ENCODE measurements at places on chromosomes 12 and 14.

GRCh38 chr12:109879351-109880042 lies 844 bp downstream of the GLTP start:
- H3K27ac ChIP-seq = peak overlapping the region; percentile 82
- H3K27me3 ChIP-seq = no peaks in the 10 kb centered on the region
- DNase-seq = no peak
- no peaks in the 10 kb centered on the region for H3K36me3 ChIP-seq
- H3K4me3 ChIP-seq = peak overlapping the region; percentile 90

- H3K4me3 ChIP-seq = no peak overlapping the region
- no peaks in the 10 kb centered on the region for H3K36me3 ChIP-seq
- H3K27ac ChIP-seq = no peak overlapping the region
- H3K4me1 ChIP-seq = no peaks in the 10 kb centered on the region
Observed at GRCh38 chr12:108423486-108423885, 84.4 kb upstream of the CMKLR1 start.

- DNase-seq = no peak
- no peak overlapping the region for H3K4me3 ChIP-seq
- H3K4me1 ChIP-seq = no peaks in the 10 kb centered on the region
- H3K27me3 ChIP-seq = no peaks in the 10 kb centered on the region
- H3K27ac ChIP-seq = no peak overlapping the region
Observed at GRCh38 chr14:66662374-66662773, 154.4 kb downstream of the GPHN start.

- peak within 1 kb of the TSS; percentile 81 for H3K27ac ChIP-seq
- peaks cover 7% of the 10 kb centered on the region for H3K4me1 ChIP-seq
- DNase-seq = peak; percentile 93
- no peaks in the 10 kb centered on the region for H3K27me3 ChIP-seq
- peak within 1 kb of the TSS; percentile 90 for H3K4me3 ChIP-seq
Observed at GRCh38 chr12:49842519-49843352, at the start of gene BCDIN3D. TSS of gene BCDIN3D (minus strand) at chr12:49843106. CDS start at chr12:49843087, 19 bp downstream.

DNA sequence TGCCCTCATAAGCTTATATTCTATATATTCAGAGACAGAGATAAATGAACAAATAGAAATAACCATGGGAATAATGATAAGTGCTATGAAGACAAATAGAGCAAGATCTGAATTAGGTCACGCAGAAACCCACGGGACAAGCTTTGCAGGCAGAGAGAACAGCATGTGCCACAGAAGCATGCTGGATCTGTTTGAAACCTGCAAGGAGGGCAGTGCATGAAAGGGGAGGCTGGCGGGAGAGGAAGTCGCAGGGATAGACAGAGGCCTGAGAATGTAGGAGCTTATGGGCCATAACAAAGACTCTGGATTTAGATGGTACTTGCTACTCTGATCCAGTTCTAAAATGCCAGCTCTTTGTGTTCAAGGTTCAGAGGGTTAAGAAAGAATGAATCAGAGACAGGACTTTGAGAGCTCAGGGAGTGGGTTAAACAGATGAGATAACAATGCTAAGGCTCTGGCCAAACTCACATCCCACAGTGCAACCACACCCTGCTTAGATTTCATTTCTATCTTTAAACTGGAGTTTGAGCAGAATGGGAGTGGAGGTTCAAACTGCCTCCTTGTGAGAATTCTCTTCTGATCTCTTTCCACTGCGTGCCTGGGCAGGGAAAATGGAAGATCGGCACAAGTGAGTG lies 49.2 kb upstream of the PPP1R12A start:
- DNase-seq = no peak
- no peaks in the 10 kb centered on the region for H3K27me3 ChIP-seq
- no peaks in the 10 kb centered on the region for H3K4me1 ChIP-seq
- H3K36me3 ChIP-seq = no peaks in the 10 kb centered on the region
- no peak overlapping the region for H3K4me3 ChIP-seq
- H3K27ac ChIP-seq = no peak overlapping the region

DNA sequence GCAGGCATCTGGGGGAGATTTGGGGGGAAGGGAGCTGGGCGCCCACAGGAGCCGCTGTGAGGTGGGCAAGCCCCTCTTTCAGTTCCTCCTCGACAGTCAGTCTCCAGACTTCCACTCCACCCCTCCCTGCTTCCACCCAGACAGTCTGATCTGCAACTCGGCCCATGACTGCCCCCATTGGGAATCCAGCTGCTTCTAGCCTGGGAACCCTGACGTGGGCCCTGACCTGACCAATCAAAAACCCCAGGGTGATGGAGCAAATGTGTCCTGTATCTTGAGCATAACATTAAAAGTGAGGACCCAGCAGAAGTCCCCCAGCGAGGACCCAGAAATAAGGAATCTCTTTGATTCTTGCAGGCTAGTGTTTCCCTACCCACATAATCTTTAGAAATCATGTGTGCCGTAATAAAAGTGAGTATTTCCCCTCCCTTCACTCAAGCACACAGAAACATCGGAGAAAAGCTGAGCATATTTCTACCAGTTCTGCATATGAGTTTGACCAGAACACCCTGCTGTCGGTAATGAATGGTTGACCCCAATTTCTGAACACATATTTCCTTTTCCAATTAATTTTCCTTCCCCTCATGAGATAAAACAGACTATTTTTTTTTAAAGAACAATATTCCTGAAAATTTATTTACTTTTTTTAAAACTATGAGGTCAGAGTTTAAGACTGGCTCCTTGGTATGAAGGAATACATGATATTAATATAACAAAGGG lies 6.4 kb downstream of the SSH1 start:
- no peak overlapping the region for H3K4me3 ChIP-seq
- H3K27me3 ChIP-seq = no peaks in the 10 kb centered on the region
- H3K36me3 ChIP-seq = no peaks in the 10 kb centered on the region
- no peaks in the 10 kb centered on the region for H3K4me1 ChIP-seq
- no peak overlapping the region for H3K27ac ChIP-seq

- H3K27ac ChIP-seq = no peak overlapping the region
- no peaks in the 10 kb centered on the region for H3K4me1 ChIP-seq
- H3K27me3 ChIP-seq = no peaks in the 10 kb centered on the region
- no peak overlapping the region for H3K4me3 ChIP-seq
- peak; percentile 71 for DNase-seq
Observed at GRCh38 chr12:85872497-85873091, 1.5 kb upstream of the NTS start.

- H3K4me1 ChIP-seq = no peaks in the 10 kb centered on the region
- no peak overlapping the region for H3K27ac ChIP-seq
- H3K27me3 ChIP-seq = peaks cover 5% of the 10 kb centered on the region
- H3K4me3 ChIP-seq = no peak overlapping the region
- DNase-seq = no peak
Observed at GRCh38 chr12:53733051-53733806, 6.0 kb upstream of the CALCOCO1 start.

DNA sequence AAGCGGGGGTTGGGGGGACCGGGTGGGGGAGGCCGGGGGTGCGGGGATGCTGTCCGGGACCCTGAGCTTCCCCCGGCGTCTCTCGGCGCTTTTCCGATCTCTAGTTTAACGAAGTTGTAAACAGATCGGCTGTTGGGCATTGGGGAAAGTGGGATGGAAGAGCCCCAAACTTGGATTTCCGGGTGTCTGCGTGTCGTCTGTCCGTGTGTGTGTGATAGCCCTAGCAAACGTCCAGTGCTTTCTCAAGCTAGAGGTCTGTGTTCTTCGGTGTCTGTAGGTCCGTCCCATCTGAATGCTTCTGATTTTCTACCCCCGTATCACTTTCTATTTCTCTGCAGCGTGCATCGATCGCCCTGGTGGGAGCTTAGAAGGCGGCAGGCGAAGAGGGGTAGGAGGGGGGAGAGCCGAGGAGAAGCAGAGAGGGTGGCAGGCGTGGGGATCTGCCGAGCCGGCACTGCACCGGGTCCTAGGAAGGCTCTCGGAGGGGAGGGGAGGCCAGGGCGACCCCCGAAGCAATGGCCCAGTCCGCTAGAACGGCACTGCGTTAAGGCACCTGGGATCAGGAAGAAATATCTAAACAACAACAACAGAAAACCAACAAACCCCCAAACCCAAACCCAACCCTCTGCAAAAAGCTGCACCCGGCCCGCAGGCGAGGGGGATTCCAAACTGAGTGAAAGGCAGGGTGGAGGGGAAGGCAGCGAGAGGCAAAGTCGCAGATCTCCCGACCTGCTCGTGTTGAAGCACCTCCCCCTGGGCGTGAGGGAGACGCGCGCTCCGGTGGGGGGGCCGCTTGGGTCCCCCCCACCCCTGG lies 1.0 kb downstream of the KCNA1 start:
- peak; percentile 34 for DNase-seq
- no peak overlapping the region for H3K27ac ChIP-seq
- no peaks in the 10 kb centered on the region for H3K36me3 ChIP-seq
- peak overlapping the region; percentile 55 for H3K4me3 ChIP-seq
- peaks cover 37% of the 10 kb centered on the region for H3K27me3 ChIP-seq
- H3K4me1 ChIP-seq = peaks cover 4% of the 10 kb centered on the region

DNA sequence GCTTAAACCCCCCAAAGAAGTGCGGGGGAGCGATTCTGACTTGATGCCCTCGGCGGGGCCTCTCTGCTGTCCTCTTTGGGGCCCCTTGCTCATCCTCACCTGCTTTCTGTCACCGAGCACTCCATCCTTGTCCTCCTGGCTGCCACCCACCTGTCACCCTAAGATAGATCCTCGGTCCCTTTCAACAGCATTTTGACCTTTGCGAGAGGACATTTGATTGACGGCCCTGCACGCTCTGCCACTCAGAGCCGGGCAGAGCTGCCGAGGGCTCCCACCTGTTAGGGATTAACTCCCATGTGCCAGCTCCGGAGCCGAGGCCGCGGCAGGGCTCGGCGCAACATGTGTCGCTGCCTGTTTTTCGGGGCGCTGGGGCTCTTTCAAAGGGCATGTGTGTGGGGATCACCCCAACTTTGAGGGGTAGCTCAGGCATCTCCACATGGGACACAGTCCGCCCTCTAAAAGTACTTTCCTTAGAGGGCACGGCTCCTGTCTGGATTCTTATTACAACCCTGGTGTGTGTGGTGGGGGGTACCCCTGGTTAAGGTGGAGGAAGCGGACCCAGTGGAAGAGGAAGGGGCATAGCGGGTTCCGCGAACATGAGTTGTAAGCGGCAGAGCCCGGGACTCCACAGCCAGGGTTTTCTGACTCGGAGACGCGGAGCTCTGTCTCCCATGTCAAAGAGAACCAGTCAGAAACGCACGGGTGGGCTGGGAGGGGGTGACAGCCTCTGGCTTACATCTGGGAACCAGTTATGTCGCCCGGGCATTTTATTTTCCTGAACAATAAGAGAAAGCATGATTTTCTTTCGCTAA lies 811 bp upstream of the MEG3 start:
- no peak overlapping the region for H3K27ac ChIP-seq
- peaks cover 2% of the 10 kb centered on the region for H3K4me1 ChIP-seq
- no peaks in the 10 kb centered on the region for H3K27me3 ChIP-seq
- no peak overlapping the region for H3K4me3 ChIP-seq

GRCh38 chr14:76456891-76457586 lies 81.1 kb downstream of the ESRRB start:
- H3K4me3 ChIP-seq = no peak overlapping the region
- DNase-seq = no peak
- no peaks in the 10 kb centered on the region for H3K27me3 ChIP-seq
- H3K4me1 ChIP-seq = no peaks in the 10 kb centered on the region
- no peak overlapping the region for H3K27ac ChIP-seq

DNA sequence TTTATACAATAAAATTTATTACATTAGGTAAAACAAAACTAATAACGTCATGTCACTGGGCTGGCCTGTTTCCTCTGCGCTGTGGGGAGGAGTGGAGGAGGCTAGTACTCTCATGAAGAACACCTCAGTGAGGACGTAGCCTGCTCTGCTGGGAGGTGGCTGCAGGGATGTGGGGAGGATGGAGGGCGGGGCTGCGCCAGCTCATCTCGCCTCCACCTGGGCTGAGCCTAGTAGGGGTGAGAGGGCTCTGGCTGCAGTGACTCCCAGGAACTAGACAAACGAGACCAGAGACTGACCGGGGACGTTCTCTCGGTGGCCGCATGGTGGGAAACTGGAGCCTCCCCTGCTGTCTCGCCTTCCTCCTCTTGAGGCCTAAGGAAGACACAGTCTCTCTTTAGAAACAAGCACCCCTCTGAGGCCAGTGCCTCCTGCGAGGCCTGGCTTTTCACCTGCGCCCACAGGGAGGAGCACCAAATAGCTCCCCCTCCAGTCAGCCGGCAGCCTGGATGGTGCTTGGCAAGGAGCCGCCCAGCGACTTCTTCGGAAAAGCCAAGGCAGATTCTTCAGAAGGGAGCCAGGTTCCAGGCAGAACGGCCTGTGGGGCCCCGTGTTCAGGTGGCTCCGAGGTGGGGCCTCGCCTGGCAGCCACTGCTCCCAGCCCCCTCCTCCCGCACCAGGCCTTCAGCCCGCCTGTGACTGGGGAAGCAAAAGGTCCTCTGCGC lies 62.4 kb downstream of the PLEKHG3 start:
- H3K27me3 ChIP-seq = no peaks in the 10 kb centered on the region
- H3K4me3 ChIP-seq = no peak overlapping the region
- H3K4me1 ChIP-seq = peaks cover 2% of the 10 kb centered on the region
- DNase-seq = no peak

GRCh38 chr14:77208291-77208978 lies 26.8 kb downstream of the TMEM63C start:
- no peaks in the 10 kb centered on the region for H3K36me3 ChIP-seq
- no peak overlapping the region for H3K4me3 ChIP-seq

DNA sequence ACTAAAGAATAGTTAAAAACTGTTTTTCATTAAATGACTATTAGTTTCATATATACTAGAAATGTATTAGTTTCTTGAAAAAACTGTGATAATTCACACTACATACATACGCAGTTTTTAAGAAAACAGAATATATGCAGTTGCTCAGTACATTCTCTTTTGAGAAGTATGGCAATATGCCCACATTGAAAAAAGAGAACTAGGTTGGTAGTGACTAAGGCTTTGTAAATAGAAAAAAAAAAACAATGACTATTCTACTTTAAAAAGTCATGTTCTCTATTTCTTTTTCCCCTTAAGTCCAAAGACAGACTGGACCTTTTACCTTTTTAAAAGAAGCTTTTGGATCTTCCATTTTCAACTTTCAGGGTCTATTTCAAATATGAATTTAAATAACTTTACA lies 25.0 kb downstream of the SNX6 start:
- peaks cover 37% of the 10 kb centered on the region for H3K36me3 ChIP-seq
- no peak overlapping the region for H3K4me3 ChIP-seq
- H3K27ac ChIP-seq = no peak overlapping the region
- H3K27me3 ChIP-seq = no peaks in the 10 kb centered on the region
- DNase-seq = no peak

DNA sequence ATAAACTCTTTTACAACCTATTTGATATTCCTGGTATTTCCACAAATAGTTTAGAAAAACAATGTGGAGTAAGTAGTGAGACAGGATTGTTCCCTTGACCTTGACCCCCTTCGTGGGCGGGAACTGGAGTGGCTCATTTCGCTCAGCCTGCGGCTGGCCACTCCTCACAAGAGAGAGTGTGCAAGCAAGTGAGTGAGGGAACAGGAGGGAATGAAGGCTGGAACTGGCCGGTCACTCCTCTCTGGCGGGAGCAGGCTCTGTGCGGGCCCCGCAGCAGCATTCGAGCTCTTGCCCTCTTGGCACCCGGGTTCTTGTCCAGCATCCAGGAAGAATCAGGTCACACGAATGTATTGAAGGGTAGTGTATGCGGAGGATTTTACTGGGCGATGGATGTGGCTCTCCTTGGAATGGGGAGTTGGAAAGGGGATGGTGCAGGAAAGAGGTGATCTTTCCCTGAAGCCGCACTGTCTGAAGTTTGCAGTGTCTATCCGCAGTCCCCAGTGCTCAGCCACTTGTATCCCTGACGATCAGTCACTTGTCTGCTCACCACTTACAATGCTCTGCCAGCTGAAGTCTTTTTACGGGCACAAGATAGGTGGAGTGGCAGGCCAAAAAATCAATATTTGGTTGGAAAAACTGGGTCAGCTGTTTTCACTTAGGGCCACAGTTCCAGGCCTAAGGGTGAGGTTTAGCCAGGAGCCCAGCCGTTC lies 28.0 kb upstream of the TXNRD1 start:
- no peaks in the 10 kb centered on the region for H3K27me3 ChIP-seq
- H3K4me1 ChIP-seq = no peaks in the 10 kb centered on the region
- DNase-seq = no peak
- no peak overlapping the region for H3K4me3 ChIP-seq

Measured in kidney (tissue), 22 donors.